Osteoblast (primary cell): ENCODE measurements at places on chromosomes 7 and 10.

DNA sequence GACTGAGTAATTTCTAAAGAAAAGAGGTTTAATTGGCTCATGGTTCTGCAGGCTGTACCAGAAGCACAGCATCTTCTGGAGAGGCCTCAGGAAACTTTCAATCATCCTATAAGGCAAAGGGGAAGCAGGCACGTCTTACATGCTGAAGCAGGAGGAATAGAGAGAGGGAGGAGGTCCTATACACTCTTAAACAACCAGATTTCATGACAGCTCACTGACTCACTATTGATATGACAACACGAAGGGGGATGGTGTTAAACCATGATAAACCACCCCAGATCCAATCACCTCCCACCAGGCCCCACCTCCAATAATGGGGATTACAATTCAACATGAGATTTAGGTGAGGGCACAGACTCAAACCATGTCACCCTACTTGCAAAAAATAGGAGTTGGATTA is 201.5 kb downstream of the CDK14 start:
- peaks cover 5% of the 10 kb centered on the region for H3K4me1 ChIP-seq
- no peak overlapping the region for H3K4me3 ChIP-seq
- no peaks in the 10 kb centered on the region for H3K27me3 ChIP-seq
- no peaks in the 10 kb centered on the region for H3K36me3 ChIP-seq

DNA sequence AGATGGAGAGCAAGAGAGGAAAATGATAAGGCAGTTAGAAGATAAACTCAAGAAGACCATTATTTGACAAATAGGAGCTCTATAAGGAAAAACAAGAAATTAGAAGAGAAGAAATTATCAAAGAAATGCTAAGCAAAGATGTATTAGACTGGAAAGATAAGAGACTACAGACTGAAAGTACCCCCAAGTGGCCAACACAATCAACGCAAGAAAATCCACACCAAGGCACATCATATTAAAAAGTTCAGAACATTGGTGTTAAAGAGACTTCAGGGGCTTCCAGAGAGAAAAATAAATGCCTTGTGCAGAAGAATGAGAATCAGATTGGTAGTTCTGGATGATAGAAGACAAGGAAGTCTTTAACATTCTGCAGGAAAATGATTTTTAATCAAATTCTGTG is 46.0 kb downstream of the SH2D4B start:
- no peak overlapping the region for H3K27ac ChIP-seq
- no peaks in the 10 kb centered on the region for H3K27me3 ChIP-seq
- no peak for DNase-seq
- no peak overlapping the region for H3K4me3 ChIP-seq
- no peaks in the 10 kb centered on the region for H3K36me3 ChIP-seq
- H3K4me1 ChIP-seq: no peaks in the 10 kb centered on the region

- no peaks in the 10 kb centered on the region for H3K4me1 ChIP-seq
- H3K27ac ChIP-seq: no peak overlapping the region
- H3K36me3 ChIP-seq: no peaks in the 10 kb centered on the region
Measured at GRCh38 chr7:132480534-132480933, 95.7 kb downstream of the PLXNA4 start.

DNA sequence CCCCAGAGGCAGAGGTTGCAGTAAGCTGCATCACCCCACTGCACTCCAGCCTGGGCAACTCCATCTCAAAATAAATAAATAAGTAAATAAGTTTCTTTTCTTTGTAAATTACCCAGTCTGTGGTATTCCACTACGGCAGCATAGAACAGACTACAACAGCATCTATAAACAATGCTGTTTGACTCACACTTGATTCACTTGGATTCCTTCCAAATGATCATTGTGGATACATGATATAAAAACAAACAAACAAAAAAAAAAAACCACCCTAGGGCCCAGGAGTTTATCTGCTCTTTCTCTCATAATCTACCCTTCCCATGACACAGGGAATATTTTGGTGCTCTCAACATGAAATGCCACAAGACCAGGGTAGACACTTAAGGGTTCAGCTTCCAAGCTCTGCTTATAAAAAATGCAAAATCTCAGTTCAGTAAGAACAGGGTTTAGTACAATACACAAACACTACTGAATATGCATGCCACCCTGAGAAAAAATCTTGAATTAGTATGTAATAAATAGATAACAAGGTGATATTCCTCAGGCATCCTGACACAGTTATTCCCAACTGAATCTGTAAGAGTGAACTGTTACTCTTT is 200.9 kb downstream of the FAM107B start:
- H3K27ac ChIP-seq: no peak overlapping the region
- H3K36me3 ChIP-seq: no peaks in the 10 kb centered on the region
- H3K27me3 ChIP-seq: no peaks in the 10 kb centered on the region
- no peak for DNase-seq
- H3K4me3 ChIP-seq: no peak overlapping the region

DNA sequence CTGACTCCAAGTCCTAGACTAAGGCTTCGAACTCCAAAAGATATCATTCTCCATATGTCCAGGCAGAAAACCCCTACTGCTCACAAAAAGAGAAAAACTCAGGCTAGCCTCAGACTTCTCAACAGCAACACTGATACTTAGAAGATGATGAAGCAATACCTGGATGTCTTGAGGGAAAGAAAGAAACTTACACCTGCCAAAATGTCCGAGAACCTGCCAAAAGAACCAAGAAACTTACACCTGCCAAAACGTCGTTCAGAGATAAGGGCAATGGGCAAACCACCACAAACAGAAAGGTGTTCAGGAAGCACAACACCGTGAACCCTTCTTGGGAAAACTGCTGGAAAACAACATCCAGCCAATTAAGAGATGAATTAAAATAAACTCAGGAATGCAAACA is 15.3 kb downstream of the ABLIM1 start:
- peaks cover 19% of the 10 kb centered on the region for H3K27me3 ChIP-seq
- no peak for DNase-seq
- no peak overlapping the region for H3K27ac ChIP-seq
- H3K4me1 ChIP-seq: peaks cover 24% of the 10 kb centered on the region
- no peak overlapping the region for H3K4me3 ChIP-seq
- H3K36me3 ChIP-seq: no peaks in the 10 kb centered on the region

DNA sequence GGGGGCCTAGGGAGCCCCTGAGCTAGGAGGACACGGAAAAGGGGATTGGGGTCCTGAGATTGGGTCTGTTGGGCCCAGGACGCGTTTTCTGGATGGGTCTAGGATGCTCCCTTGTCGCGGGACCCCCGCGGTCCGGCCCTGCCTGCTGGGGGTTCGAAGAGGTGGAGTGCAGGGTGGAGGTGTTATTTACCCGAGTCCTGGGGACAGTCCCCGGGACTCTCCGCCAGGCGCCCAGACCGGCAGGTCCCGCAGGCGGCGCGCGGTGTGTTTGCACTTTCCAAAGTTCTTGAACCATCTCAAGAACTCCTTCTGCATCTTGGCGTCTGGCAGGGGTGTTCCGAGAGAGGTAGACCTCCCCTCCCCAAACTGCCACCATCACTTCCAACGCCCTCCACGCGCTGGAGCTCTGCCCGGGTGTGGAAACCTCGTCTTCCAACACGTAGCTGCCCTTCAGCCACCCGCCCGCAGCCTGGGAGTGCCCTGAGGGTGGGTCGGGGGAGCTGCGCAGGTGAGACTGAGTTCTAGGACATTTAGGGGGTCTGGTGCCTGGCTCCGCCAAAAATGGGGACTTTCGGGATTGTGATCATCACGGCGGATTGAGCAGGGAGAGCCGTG is 569 bp downstream of the CAV1 start:
- peak overlapping the region; percentile 96 for H3K4me3 ChIP-seq
- peaks cover 12% of the 10 kb centered on the region for H3K36me3 ChIP-seq
- H3K27me3 ChIP-seq: no peaks in the 10 kb centered on the region
- DNase-seq: peak; percentile 51
- peaks cover 63% of the 10 kb centered on the region for H3K4me1 ChIP-seq
- H3K27ac ChIP-seq: peak overlapping the region; percentile 88

GRCh38 chr10:122311716-122312115 is 40.6 kb downstream of the BTBD16 start:
- H3K4me1 ChIP-seq: peaks cover 15% of the 10 kb centered on the region
- no peaks in the 10 kb centered on the region for H3K27me3 ChIP-seq
- H3K27ac ChIP-seq: no peak overlapping the region
- H3K36me3 ChIP-seq: no peaks in the 10 kb centered on the region
- DNase-seq: no peak

- H3K27me3 ChIP-seq: no peaks in the 10 kb centered on the region
- H3K4me1 ChIP-seq: no peaks in the 10 kb centered on the region
- no peak overlapping the region for H3K4me3 ChIP-seq
- H3K27ac ChIP-seq: no peak overlapping the region
Measured at GRCh38 chr10:85902051-85902450, 464.5 kb downstream of the GRID1 start.
